Stimulated activated CD4-positive, alpha-beta T cell treated with anti-CD3 and anti-CD28 coated beads, Interleukin-1b, Interleukin-23, amount 100 ng/mL, for 1 hour (primary cell): ENCODE measurements at places on chromosomes 4 and X.

- DNase-seq, result no peak
Observed at GRCh38 chrX:109974906-109975655, 27.8 kb upstream of the TMEM164 start.

DNA sequence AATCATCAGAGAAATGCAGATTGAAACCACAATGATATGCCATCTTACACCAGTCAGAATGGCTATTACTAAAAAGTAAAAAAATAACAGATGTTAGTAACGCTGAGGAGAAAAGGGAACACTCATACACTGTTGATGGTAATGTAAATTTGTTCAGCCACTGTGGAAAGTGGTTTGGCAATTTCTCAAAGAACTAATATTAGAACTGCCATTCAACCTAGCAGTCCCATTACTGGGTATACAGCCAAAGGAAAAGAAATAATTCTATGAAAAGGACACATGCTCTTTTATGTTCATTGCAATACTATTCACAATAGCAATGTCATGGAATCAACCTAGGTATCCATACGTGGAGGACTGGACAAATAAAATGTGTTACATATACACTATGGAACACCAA is 566.3 kb downstream of the STPG2 start:
- no peak for DNase-seq

DNA sequence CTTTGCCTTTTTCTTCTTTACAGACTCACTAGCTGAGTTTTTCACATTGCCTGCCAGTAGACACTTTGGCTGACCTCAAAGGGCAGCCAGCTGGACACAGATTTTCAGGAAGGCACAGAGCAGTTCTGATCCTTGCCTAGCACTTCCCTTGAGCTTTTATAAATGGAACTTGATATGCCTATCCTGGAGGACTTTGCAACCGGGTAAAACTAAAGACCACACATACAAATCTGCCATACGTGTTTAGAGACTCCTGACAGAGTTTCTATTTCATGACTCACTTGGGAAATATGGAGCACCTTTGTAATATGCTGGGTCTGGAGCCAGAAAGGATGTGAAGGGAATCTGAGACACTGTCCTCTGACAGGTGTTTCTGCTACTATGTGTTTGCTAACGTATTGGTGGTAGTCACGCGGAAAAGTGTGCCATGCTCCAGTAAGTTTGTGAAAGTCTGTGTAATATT is 56.7 kb upstream of the RASSF6 start:
- DNase-seq, result no peak

DNA sequence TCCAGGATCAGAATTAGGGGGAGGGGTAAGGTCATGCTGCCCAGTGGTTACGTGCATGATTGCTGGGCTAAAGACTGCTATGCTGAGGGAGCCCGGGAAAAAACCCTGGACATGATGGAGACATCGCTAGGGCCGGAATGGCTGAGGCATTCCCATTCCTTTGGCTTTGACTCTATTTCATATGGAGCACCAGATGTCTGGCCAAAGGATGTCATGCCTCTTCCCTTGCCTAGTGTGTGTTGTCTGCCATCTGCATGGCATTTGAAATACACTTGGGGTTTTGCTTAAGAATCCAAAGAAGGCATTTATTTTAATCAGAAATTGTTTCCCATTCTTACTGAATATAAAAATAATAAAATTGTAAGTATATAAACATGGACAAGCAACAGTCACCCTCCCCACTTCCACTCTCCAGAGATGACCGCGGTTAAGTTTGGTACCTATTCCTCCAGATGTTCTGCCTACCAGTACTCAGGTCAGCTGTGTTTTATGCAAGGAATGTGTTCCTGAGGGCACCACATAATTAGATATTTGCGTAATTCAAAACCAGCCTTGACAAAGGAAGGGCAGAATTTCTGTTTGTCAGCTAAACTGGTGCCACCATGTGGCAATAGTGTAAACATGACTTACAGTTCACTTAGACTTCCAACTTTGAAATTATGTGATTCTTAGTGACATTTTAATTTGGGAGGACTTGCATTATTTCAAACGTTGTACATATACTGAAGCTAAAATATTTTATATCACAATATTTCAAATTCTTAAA is 105.9 kb downstream of the CT47B1 start:
- DNase-seq, result no peak

- no peak for DNase-seq
Observed at GRCh38 chrX:15334561-15334960, 762 bp downstream of the PIGA start.

DNA sequence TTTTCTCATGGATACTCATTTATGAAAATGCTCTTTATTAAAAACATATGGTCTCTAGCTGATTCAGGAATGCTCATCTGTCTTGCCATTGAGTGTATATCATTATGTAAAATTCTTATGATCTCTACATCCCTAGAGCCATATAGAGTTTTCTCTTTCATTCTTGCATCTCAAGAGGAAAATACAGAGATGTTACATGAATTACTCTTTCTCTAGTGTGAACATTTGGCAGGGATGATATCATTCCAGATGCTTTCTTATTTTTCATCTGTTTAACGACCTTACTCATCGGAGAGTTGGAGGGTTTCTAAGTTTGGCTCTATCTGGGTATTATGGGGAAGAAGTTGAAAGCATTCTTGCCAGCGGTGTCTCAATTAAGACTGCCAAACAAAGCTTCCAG is 202.9 kb upstream of the SLC7A11 start:
- no peak for DNase-seq

- no peak for DNase-seq
Observed at GRCh38 chr4:73066928-73067327, 2.6 kb downstream of the COX18 start.

DNA sequence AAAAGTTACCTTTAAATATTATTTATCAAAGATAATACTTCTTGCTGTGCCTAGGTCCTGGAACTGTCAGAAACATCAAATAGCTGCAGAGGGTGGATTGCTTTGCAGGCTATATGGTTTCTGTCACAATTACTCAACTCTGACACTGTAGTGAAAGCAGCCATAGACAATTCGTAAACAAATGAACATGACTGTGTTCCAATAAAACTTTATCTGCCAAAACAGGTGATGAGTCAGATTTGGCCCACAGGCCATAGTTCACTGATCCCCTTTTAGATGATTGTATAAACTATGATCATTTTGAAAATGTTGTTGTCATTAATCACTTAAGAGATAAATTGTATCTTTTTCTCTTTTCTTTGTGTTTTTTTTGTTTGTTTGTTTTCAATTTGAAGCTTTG is 8.4 kb upstream of the MEPE start:
- DNase-seq, result no peak

DNA sequence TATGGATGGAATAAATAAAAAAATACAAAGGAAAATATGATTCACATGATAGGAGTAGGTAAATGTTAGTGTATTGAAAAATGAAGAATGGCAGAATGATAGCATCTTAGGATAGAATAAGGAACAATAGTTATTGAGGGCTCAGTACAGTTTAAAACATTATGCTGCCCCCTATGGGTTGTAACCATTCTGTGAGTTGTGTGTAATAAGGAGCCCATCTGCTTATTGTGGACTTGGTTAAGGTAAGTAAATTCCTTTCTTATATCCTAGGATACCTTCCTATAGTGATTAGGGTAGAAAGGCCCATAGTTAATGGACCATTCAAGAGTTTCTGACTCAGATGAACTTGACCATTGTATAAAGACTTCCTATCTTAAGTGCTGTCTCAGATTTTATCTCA is 195.8 kb downstream of the PDHA2 start:
- no peak for DNase-seq

DNA sequence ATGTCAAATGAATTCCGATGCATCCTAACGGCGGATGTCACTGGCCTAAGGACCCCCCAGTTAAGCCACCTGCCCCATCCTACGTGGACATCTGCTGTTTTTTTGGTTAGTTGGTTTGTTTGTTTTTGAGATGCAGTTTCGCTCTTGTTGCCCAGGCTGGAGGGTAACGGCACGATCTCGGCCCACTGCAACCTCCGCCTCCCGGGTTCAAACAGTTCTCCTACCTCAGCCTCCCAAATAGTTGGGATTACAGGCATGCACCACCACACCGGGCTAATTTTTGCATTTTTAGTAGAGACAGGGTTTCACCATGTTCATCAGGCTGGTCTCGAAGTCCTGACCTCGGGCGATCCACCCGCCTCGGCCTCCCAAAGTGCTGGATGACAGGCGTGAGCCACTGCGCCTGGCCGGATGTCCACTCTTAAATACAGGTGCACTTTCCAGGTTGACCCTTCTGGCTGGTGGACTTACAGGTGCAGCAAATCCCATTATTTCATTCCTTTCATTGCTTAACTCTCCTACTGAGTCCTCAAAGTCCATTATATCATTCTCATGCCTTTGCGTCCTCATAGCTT is 206.2 kb downstream of the CRLF2 start:
- DNase-seq, result no peak

- no peak for DNase-seq
Observed at GRCh38 chrX:10769195-10769594, 148.8 kb upstream of the MID1 start.

DNA sequence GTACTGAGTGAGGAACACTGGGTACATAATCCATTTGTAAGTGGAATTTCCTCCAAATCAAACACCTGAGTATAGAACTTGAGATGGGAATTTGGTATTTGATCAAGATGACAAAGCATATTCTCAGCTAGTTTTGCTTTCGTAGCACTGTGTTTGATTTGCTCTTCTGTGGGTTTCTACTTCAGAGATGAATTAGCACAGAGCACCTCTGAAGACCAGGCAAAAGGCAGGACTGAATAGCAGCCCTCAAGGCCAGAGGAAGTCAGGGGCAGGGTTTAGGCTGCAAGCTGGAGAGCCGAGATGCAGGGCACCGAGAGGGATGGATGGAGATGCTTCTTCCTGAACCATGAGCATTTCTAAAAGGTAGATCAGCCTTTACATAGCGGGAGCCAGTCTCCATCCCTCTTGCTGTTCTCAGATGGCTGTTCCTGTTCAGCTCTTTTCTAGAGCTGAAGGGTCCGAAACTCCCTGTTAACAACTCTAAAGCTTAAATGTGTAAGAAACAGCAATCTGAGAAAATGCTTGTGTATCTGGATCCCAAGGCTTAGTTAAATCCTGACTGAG is 10.8 kb downstream of the ZFP42 start:
- DNase-seq, result no peak

GRCh38 chrX:19650996-19651395 is 135.7 kb upstream of the MAP3K15 start:
- DNase-seq, result no peak

GRCh38 chr4:1180663-1181062 is 8.3 kb upstream of the SPON2 start:
- no peak for DNase-seq

DNA sequence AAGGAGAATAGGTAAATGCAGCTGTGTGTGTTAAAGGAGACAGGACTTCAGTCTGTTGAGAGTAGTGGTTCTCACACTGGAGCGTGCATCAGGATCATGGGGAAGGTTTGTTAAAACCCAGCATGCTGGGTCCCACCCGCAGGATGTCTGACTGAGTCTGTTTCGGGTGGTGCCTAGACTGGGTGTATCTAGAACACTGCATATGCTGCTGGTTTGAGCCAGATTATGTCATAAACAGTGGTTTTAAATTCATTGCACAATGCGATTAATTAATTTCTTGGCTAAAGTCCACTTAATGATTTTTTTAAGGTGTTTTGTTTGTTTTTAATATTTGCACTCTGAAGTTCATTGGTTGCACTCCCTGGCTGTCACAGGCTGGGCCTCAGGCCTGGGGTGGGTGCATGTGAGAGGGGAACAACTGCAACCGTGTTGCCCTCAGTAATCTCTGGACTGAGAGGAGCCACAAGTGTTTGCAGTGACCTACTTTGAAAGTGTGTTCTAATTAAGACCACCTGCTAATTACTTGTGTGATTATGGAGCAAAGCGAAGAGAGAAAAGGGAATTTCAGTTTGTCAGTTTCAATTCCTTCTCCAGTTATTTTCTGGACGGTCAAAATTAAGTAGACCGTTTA is 8.3 kb downstream of the HCCS start:
- DNase-seq, result no peak

DNA sequence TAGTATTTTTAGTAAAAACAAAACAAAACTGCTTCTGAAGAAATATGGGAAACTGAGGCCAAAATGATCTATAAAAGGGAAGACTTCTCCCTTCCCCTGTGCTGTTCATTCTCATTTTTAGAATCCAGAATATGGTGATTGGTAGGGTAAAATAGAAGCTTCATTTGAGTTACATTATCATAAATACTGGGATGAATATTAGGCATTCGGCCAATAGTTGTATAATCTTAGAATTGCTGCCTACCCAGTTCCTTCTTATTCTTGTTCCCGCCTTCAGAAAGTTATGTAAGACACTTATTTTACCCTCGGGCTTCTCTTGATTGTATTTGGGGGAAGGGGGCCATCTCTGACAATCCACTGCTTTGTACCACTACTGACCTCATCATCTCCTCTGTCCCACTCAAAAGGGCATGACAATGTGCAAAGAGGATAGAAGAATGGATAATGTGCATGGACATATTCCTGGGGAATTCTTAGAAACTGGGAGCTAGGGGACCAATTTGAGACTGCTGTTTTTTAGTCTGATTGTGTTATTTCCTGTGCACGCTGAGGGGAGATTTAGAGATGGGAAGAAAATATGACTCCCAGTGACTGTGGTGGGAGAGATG is 588 bp downstream of the ART3 start:
- DNase-seq, result no peak

DNA sequence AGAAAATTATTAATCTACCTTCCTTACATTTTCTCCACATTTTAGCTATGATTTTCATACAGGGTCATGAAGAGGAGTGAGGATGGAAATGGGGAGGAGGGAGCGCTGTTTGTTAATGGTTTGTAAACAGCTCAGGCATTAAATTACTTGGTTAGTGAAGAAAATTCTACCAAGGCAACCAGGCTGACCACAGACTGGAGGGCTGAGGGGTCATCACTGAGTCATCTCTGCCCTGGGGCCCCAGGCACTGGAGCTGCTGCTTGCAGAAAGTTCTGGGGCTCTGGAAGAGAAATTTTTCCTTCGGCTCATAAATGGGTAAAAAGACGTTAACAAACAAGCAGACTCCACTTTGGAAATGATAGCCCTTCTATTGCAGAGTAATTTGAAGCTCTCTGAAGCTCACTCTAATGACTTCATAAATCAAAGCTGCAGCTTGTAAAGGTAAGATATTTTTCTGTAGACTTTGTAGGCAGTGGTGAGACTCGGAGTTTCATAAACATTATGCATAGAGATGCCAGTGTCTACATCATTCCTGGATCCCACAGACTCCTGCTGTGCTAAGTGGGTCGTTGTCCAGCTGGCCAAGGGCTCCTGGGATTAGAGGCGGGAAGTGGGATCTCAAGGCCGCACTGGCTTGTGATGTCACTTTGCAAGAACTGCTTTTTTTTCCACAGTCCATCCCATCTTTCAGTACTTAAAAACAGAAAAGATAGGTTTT is 159.6 kb downstream of the PTTG2 start:
- DNase-seq, result no peak

GRCh38 chr4:118683513-118683912 is 1.7 kb upstream of the METTL14 start:
- no peak for DNase-seq

DNA sequence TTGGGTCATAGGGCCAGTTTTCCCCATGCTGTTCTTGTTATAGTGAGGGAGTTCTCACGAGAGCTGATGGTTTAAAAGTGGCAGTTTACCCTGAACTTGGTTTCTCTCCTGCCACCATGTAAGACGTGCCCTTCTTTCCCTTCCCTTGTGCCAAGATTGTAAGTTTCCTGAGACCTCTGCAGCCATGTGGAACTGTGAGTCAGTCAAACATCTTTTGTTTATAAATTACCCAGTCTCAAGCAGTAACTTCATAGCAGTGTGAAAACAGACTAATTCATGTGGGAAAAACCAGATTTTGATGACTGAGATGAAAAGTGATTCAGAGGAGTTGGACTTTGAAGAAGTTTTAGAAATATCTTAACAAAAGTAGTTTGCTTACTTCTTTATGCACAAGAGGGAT is 101.4 kb downstream of the ARHGAP10 start:
- no peak for DNase-seq

- no peak for DNase-seq
Observed at GRCh38 chr4:145041378-145041777, 56.6 kb downstream of the ANAPC10 start.
